ENCODE measurements at places on chromosomes 12 and 14.
A peak's percentile ranks its signal among the peaks of the same experiment; 100 is the strongest.

- peak; percentile 40 for DNase-seq
These were observed 6.5 kb upstream of the ATP23 start for GRCh38 chr12:57934819-57935218.

GRCh38 chr14:51448831-51449670 is 202.7 kb upstream of the FRMD6 start:
- DNase-seq, result no peak

GRCh38 chr12:73892201-73892600 is 645.4 kb upstream of the ATXN7L3B start:
- no peak for DNase-seq

DNA sequence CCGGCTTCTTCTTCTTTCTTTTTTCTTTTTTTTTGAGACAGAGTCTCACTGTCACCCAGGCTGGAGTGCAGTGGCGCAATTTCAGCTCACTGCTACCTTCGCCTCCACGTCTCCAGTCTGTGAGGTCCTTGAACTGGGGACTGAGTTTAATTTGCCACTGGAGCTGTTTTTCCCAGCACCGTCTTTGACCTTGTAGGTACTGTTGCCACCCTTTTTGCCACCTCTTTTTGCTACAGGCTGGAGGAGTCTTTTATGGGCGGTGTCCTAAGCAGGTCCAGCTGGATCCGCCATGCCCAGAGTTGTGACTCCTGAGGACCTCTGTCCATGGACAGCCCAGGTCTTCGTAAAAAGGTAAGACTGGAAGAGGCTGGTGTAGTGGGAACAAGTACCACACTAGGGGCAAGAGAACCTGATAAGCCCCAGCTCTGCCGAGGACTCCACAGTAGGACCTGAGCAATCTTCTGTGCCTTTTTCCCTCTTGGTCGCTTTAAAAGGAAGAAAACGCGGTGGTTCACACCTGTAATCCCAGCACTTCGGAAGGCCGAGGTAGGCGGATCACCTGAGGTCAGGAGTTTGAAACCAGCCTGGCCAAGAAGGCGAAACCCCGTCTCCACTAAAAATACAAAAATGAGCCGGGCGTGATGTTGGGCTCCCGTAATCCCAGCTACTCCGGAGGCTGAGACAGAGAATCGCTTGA is 946 bp downstream of the RNU4-2 start:
- DNase-seq, result peak; percentile 47

GRCh38 chr14:23827100-23827892 is 126.3 kb upstream of the DHRS4 start:
- no peak for DNase-seq

- DNase-seq, result peak; percentile 84
These were observed 14.0 kb downstream of the TAMALIN start for GRCh38 chr12:52020539-52021336.

All from KBM-7 (cell line).